ENCODE measurements at places on chromosomes 6 and 20. TPM values are rescaled to one million over a fixed set of nuclear protein-coding genes. Genes with fewer than 3 reads are reported as not detected.

Gene DUSP22
- 68.9 TPM for total RNA-seq

Gene BMP5
- total RNA-seq, result 3.9 TPM

Gene NKAIN2
- total RNA-seq, result not detected

Gene NR2E1
- total RNA-seq, result not detected

Gene DLK2
- not detected for total RNA-seq

Gene C6orf58
- total RNA-seq, result not detected

Gene LTB
- total RNA-seq, result not detected

Gene PLA2G7
- total RNA-seq, result not detected
